ENCODE measurements at places on chromosomes 6 and 20.

GRCh38 chr6:63525186-63525878 lies 46.9 kb upstream of the LOC128125822 start:
- DNase-seq: no peak

GRCh38 chr6:126308362-126308761 lies 31.6 kb upstream of the CENPW start:
- no peak for DNase-seq

DNA sequence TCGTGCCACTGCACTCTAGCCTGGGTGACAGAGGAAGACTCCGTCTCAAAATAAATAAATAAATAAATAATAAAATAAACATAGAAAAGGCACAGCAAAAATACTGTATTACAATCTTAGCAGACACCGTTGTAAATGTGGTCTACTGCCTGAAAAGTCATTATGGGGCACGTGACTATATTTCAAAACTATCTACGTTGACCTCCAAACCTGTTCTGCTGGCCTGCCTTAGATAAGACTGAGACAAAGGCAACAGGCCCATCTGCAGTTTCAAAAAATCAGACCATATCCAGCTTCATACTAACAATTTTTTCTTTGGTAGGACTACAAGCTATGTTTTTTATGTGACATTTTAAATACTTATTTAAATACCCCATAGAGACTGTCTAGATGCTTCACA lies 59.1 kb downstream of the AGPAT4 start:
- DNase-seq: no peak

DNA sequence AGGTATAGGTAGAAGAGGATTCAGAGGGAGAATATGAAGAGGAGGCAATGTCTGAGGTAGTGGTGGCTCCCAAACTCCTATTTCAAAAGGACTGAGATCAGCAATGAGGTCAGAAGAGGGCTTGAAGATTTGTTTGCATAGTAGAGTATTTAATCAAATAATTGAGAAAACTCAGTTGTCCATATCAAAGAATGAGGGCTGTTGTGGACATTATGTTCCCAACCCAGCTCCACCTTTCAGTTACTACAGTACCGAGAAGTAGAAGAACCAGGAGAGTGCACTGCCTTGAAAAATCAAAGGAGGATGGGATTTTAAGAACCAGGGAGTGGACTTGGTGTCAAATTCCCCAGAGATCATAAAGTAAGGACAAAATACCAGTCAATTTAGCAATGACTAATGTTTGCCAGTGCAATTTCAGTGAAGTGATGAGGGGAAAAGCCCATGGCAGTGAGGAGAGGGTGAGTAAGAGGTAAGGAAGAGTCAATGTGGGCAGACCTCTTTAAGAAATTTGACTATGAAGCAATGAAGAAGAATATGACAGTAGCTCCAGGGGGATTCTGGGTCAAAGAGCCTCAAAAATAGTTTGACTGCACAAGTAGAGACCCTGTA lies 382.4 kb downstream of the PKHD1 start:
- DNase-seq: no peak

- DNase-seq: no peak
Measured at GRCh38 chr20:55744896-55745295, 260.4 kb downstream of the CBLN4 start.

- DNase-seq: no peak
Measured at GRCh38 chr20:20929341-20929740, 176.8 kb downstream of the LINC00237 start.

- no peak for DNase-seq
Measured at GRCh38 chr6:18306977-18307376, 42.6 kb upstream of the DEK start.

- no peak for DNase-seq
Measured at GRCh38 chr6:22101163-22101562, 195.7 kb downstream of the PRL start.

DNA sequence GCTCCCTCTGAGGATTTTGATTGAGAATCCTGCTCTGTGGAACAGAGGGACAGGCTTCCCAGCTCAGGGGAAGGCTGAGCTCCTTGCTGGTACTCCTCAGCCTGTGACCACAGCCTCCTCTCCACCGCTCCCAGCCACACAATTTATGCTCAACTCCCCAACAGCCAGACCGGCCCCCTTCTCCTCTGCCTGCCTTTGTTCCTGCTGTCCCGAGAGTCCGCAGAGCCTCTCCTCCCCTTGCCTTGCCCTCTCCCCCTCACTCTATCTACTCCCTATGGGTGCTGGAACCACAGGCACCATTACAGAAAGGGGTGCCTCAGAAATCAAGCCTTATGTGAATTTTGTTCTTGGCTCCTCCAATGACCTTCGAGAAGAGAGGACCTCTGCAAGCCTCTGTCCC lies 15.9 kb downstream of the MAP1LC3A start:
- no peak for DNase-seq

DNA sequence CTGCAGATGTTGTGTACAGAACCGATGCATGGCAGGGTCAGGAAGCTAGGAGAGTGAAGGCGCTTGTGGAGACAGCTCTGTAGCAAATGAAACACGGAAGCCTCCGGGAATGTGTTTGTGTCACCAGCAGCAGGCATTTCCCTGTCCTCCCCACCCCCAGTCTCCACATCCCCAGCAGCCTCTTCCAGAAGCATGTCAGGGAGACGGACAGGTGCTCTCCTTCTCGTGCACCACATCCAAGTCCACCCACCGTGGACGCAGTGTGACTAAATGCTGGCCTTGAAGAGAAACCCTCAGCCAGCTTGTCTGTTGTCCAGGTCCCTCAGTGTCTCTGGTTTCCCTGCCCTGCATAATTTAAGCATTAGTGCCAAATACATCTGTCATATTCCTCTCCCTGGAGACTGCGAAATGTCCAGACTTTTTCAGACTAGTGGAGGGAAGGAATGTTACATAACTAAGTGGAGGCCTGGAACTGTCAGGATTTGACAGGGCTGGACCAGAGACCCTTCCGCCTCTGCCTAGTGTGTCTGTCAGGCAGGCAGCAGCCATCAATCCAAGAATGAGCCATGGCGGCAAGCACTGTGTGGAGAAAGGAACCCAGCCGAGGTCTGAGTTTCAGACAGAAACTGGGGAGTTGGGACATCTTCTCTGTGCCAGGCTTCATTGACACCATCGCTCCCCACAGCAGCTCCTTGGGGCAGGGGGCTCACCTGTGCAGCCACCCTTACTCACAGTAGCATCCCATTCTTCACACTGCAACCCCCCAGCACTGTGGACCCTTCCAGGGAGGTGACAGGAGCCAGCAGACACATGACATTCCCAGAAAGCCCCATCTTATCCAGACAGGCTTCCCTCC lies 26.6 kb upstream of the PI16 start:
- no peak for DNase-seq

GRCh38 chr6:113147544-113147943 lies 709.6 kb upstream of the MARCKS start:
- DNase-seq: no peak

DNA sequence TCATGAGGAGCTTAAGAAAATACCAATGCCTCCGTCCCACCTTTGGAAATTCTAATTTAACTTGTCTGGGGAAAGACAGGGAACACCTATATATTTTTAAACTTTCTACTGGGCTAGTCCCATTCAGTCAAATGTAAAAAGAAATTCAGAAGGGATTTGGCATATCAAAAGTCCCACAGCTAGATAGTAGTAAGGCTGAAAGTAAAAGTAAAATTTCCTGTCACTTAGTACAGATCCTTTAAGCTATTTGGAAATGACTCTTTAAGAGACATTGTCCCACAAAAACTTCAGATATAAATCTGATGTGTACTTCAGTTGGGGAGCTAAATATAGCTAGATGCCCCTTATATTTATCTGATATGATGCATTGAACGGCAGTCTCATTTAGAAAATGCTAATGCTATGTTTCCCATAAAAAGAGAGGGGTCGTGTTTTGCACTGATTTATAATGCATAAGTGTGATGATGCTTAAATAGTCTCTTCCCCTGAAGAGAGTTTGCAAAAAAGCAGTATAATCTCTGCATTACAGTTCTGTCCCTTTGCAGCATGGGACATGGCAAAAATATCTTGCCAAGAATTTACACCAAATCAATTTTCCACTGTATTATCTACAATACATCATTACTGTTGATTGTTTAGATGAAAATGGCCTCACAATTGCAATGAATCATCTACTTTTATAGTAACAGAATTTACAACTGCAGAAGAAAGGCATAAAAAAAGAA lies 860.8 kb upstream of the MAP3K7 start:
- no peak for DNase-seq

DNA sequence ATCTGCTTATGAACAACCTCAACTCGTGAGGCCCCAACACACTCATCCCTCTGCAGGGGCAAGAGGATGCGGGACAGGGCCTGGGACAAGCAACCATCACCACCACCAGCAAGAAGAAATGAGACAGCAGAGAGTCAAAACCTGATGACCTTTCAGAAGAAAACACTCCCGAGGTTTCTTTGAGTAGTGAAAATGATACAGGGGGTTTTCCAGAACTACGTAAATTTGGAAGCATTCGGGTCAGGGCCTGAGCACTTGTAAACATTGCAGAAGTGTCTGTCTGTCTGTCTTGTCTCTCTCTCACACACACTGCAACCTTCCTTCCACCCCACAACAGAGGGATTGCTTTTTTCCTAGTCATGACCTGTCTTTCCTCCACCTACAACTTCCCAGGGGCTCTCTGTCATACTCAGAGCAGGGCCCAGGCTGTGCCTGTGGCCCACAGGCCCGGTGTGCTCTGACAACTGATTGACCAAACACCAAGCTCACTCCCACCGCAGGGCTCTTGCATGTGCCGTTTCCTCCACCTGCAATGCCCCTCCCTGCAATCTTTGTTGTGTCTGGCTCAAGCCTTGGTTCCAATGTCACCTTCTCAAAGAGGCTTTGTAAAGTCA lies 90.9 kb downstream of the BMP7 start:
- no peak for DNase-seq

DNA sequence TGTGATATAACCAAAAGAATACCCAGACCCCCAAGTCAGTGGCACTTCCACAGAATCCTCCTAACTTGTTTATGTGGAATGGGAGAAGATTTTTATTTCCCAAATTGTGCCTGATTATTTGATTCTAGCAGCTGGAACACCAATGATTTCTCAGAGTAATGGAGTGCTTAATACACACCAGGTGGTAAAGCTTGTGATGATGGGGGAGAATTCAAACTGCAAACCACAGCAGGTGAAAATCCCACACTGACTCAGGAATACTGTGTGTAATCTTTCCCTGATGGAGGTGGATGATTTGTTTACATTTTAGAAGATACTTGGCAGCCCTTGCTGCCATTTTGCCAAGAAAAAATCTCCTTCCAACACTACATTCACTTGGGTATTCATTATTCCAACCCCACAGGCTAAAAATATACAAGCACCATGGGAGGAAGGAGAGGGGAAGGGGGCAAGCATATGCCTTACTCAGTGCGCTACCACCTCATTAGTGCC lies 212.7 kb upstream of the PLN start:
- DNase-seq: no peak

DNA sequence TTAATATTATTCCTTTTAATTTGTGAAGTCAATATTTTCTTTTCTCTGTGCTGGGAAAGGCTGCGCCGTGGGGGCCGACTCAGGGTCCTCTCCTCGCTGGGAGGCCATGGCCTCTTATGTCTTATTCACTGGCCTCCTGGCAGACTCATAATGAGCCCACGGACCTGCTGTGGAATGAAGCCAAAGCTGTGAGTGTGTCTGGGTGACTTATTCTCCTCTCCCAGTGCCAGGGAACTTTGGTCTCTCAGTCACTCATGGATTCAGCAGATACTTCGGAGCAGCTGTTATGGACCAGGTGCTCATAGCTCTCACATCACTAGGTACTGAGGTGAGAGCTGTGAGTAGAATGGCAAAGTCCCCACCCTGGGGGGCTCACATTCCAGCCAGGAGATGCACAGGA lies 297.6 kb downstream of the CDH26 start:
- no peak for DNase-seq

GRCh38 chr20:44204156-44204831 lies 6.3 kb downstream of the OSER1 start:
- no peak for DNase-seq

- DNase-seq: no peak
Measured at GRCh38 chr6:10743515-10743914, 4.1 kb upstream of the TMEM14B start.

DNA sequence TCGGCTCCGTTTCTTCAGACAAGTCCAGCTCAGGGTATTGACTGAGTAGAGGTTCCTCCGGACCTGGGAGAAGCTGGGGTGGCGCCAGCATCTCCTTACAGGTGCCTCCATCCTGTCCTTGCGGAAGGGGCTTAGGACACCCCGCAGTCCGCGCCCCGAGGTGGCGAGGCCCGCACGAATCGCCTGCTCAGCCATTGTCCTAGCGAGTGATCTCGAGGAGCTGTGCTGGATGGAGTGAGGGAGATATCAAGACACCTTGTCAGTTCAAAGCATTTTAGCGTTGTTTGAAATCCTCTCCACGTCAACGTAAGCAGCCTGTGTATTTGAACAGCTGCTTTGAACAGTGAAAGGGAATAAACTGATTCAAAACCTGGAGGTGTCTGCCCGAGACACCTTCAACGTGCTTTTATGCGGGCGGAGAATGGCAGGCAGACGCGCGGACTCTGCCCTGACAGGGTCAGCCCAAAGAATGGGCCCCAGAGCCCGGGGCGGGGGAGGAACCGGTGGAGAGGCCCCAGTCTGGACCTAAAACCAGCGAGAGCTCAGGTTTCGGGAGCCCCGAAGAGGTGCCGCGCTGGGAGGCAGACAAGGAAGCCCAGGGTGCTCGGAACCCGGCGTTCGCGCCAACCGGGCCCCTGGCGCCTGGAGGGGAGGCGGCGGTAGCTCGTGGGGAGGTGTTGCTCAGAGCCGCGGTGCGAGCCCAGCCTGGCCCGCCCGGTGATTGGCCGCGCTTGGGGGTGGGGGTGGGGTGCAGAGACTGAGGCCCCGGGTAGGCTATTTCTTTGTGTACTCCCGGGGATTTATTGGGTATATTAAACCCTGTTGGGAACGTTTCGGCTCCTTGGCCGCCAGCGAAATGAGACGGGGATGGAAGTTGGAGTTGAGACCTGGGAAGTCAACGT lies 3.1 kb upstream of the POU3F2 start:
- no peak for DNase-seq

DNA sequence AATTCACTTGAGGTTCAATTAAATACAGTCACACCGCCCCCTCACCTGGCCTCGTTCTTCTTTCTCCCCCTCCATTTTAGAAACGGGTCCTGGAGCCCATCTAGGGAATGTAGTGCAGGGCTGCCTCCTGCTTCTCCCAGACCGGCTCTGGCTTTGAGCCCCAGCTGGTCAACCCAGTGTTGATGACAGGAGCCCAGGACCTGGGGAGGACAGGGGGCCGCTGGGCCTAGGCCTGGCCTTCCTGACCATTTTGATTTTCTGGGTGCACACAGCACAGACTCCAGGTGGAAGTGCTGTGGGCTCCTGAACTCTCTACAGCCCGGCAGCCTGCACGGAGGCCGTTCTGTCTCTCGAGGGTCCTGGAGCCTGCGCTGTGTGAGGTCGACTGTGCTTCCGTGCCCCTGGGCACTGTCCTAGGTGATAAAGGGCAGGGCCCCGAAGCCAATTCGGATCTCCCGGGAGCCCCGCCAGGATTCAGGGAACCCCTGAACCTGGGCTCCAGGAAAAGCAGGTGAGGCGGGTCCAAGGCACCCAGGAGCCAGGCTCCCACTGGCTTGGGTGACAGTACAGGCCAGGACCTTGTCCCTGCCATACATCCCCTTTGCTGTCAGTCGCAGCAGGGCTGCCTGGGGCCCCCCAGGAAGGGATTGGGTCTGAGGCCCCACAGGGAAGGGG lies 23.3 kb downstream of the NPEPL1 start:
- DNase-seq: peak; percentile 79

Data from vagina (tissue), 2 donors.